Stimulated activated CD8-positive, alpha-beta memory T cell treated with anti-CD3 and anti-CD28 coated beads, Interleukin-7, amount 100 ng/mL, for 24 hours (primary cell): ENCODE measurements at places on chromosomes 5 and 9.

GRCh38 chr9:96686638-96687335 lies 31.7 kb upstream of the PRXL2C start:
- peak; percentile 30 for DNase-seq

GRCh38 chr9:136602193-136602885 lies 56.5 kb upstream of the NOTCH1 start:
- DNase-seq, result no peak

GRCh38 chr5:92939428-92939827 lies 641.6 kb downstream of the NR2F1-AS1 start:
- no peak for DNase-seq

DNA sequence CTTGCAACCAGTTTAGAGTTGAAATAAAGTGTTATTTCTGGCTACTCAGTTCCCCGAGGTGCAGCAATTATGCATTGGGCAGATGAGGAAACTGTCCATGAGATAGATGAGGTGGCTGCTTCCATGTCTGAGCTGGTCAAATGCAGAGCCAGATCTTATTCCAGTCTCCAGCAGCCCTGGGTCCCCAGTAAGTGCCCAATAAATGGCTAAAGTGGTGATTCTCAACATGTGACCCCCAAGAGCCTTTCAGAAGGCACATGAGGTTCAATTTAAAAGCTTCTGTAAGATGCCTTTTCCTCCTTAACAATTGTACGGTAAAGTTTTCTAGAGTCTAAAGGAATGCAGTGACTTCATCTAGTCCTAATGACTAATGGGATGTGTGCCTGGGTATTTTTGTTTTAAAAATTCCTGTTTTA lies 17.5 kb downstream of the ATOX1 start:
- no peak for DNase-seq

GRCh38 chr5:54804086-54804485 lies 181.3 kb downstream of the ESM1 start:
- no peak for DNase-seq

GRCh38 chr9:128034821-128035652 lies 32.1 kb downstream of the NAIF1 start:
- no peak for DNase-seq

- DNase-seq, result no peak
These were observed 1174.2 kb upstream of the C9orf72 start for GRCh38 chr9:28747351-28747985.

GRCh38 chr5:97101189-97101910 lies 41.1 kb downstream of the LIX1 start:
- no peak for DNase-seq

DNA sequence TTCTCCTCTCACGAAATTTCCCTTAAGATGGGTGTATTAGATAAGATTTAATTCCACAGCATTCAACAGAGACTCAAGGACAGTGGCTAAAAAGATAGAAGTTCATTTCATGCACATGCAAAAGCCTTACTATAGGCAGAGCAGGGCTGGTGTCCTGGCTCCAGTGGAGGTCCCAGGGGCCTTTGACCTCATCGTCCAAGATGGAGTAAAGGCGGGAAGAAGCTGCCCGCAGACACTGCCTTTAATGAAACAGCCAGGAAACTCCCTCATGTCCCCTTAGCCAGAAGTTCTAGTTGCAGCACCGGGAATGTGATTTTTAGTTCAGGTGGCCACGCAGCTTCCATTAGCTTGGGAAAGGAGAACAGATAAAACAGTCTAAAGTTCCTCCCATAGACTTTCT lies 190.3 kb downstream of the TLE4 start:
- DNase-seq, result no peak

DNA sequence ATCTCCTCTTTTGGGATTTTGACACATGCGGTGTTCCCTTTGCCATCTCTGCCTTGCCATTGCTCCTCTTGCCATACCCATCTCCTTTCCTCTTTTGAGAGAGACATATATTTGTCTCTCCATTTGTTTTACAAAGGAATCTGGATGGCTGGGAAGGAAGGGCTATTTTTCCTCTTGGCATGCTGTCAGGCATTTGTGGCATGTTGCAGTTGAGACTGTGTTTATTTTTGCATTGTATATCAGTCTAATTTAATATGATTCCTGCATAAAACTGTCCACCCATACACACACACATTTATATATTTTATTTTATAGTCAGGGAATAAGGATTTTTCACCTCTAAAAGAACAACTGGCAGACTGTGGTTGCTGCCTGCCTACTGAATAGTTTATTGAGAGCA lies 1105.8 kb upstream of the SEMA6A start:
- no peak for DNase-seq

DNA sequence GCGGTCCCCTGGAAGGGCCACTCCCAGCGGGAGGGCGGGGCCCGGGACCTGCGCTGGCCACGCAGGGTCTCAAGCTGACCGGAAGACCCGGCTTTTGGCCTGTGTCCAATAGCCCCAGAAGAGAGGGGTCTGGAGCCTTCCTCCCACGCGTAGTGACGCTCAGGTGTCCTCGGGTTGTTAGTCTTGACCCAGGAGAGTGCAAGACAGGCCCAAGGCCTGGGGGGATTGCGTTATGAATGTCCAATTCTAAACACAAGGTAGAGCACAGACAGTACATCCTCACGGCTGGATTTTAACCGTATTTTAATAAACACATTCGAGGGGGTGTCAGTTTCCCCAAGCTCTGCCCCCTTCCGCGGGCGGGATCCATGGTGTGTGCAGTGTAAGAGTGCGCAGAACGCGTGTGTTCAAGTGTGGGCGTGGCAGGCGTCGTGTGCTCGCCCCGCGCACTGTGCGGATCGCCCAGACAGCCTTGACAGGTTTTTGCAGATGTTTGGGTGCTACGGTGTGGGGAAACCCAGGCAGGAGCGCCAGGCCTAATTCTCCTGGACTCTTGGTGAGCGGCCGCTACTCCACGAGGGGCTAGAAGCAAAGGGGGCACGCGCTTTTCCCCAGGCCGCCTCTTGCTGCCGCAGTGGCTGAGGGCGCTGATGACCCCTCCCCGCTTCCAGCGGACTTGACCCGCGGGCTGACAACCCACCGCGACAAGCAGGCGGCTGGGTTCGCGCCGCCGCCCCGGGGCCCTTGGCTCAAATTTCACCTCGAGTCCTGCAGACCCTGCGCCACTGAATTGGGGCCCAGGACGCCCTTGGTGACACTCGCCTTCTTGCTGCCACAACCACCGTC lies 6.1 kb upstream of the DMRT3 start:
- no peak for DNase-seq
